NCI-H2171 treated with DMSO at 0.1 percent for 48 hours (cell line): ENCODE measurements at places on chromosomes 16 and 17.

DNA sequence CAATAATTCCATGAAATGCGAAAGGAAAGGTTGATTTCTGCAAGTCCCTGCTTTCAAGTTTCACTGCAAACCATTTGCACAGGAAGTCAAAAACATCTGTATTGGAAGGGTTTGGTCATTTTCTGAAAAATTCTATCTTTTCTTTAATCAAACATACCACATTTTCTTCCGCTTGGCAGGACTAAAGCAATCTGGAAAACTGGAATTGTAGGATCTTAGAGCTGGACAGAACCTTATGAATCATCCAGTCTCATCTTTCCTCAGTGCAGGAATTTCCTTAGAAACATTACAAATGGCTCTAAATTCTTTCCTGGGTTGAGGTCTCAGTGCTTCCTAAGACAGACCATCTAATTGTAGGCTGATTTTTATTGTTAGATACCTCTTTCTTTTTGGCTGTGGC, 111.5 kb upstream of the ELAC2 start:
- no peak for DNase-seq

GRCh38 chr16:75361936-75362335, 71.4 kb downstream of the CFDP1 start:
- DNase-seq = no peak

- peak; percentile 81 for DNase-seq
Observed at GRCh38 chr16:65117811-65118448, 3.9 kb downstream of the CDH11 start.

DNA sequence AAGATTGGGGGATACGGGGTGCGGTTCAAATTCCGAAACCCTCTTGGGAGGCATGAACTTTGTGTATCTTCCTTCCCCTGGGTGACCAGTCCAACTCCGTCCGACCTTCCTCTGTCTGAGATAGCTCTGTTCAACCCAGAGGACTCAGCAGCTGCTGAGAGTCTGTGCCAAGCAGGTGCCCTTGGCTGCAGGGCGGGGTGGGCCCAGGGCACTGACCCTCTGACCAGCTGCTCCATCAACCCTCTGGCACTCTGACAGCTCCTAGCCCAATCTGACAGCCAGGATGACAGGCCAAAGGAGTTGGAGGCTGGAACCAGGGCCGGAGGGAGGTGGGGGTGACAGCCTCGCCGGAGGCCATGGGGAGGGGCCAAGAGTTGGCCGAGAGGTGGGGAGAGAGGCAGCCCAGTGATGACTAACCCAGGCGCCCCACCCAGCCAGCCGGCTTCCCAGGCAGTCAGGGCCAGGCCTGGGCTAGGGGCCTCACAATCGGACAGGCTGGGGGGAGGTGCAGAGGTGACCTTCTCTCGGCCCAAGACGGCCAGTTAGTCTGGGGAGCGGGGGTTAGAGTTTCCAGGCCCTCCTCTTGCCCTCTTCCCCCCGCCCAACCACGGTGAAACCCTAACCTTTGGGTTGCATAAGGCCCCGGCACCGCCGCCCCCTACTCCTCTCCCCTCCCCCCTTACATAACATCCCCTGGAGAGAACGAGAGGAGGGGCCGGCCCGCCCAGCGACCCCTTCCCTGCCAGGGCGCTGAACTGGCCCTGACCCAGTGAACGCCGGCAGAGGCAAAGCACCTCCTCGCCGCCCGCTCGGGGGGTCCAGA, 5.0 kb upstream of the TLCD2 start:
- no peak for DNase-seq

DNA sequence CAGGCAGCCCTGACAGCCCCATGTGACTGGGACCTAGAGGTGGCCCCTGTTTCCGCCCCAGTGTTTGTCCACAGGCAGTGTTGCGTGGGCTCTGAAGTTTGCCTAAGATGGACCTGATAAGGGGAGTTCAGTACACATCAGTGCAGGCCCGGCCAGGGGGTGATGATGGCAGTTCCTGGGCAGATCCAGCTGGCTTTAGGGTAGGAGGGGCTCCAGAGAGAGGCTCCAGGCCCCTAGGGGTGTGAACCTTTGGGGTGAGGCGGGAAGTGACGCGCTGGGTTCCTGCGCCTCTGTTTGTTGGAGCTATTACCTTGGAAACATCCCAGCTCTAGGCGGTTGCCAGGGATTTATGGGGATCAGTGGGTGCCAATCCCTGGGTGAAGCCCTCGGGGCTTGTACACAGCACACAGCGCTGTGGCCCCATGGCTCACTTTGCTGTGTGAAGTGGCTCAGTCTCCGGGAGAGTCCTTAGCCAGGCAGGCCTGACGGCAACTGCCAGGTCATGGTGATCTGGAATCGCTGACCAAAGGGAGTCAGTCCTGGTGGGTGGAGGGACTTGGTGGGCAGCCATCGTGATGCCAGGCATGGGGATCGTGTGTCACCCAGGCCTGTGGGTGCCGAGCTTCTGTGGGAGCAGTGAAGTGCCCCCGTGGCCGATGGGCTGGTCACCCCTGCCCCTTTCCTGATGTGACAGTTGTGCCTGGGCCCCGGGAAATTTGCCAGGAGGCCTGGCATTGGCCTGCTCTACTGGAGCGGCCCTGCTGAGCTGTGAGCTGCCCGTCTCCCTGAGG, 146.1 kb downstream of the SEC14L1 start:
- no peak for DNase-seq

GRCh38 chr17:2087597-2088211, 32.8 kb downstream of the HIC1 start:
- DNase-seq = no peak

- no peak for DNase-seq
Observed at GRCh38 chr17:2708585-2709182, 2.9 kb downstream of the CLUH start.

DNA sequence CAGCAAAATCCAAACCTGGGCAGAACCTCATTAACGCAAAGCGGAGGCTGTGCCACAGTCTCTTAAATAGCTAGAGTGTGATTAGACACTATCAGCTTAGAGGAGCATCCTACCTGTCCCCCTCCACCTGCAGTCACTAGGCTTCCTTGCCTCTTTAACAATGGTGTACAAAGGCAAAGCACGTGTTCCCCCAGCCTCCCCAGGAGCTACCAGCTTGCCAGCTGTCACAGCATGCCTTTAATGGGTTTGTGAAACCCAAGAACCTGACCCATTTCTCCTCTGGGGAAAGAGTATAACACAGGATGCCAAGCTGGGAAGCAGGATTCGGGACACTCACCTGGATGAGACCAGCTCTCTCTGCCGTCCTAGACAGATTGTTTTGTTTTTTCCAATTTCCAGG, 37.2 kb upstream of the TBX2 start:
- DNase-seq = peak; percentile 95

- DNase-seq = no peak
Observed at GRCh38 chr16:2296661-2297505, 29.0 kb upstream of the RNPS1 start.

GRCh38 chr17:48993951-48994350, 3.2 kb upstream of the IGF2BP1 start:
- no peak for DNase-seq

DNA sequence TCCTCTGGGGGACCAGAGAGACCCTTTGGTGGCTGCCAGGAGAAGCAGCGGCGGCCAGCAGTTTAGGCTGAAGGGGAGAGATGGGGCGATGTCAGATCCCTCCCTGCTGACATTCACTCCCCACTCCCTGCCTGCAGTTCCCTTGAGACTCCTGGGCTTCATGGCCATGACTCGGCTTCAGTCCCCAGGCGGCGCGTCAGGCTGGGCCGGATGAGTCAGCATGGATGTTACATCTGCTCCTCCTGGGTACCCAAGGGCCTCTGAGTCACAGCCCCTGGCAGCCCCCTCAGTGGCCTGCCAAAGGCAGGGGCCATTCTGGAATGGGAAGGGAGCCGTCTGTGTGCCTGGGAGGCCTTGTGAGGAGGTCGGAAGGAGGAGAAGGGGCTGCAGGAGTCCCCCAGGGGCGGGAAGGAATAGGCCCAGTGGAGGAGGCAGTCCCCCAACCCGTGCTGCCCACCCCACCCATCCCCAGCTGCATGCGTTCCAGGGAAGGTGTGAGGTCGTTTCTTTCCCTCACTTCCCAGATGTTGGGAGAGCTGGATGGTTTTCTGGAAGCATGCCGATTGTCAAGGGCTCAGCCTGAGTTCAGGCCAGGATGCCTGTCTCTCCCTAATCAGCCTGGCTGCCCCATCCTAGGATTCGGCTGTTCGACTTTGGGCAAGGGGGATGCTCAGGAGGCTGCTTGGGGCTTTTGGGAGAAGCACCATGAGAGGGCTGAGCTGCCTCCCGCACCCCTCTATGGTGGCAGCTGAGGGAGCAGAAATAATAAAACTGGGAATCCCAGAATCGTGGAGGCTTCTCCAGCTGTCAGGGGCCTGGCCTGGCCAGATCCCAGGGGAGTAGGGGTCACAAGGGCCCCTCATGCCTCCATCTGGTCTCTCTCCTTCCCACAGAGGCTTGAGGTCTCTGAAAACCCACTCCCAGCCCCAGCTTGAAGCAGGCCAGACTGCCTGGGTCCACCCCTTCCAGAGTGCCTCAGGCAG, 9.7 kb downstream of the RHBDL3 start:
- DNase-seq = peak; percentile 92

DNA sequence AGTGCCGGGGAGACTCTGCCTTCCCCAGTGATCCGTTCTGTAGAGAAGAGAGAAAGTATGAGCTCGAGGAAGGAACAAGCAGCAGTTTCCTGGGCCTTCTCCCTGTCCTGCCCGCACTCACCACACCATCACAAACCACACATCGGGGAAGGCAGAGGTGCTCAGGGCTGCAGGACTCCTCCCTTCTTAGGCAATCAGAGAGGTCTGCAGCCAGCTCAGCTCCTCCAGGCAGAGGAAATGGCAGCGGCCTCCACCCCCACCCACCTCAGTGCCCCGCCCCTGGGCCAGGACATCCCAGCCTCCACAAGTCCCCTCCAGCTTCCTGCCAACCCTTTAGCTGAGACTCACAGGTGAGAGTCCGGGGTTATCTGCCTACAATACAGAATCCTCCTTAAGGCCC, 2.0 kb downstream of the ZNF319 start:
- DNase-seq = no peak

- peak; percentile 79 for DNase-seq
Observed at GRCh38 chr17:37527249-37527851, 37.7 kb downstream of the DUSP14 start.

- DNase-seq = no peak
Observed at GRCh38 chr16:66382171-66382965, 15.9 kb downstream of the CDH5 start.

GRCh38 chr16:71629278-71630016, 3.5 kb downstream of the MARVELD3 start:
- peak; percentile 91 for DNase-seq

- DNase-seq = no peak
Observed at GRCh38 chr17:4969047-4969550, 1.5 kb upstream of the SPAG7 start.

GRCh38 chr16:28014851-28015250, 48.7 kb downstream of the GSG1L start:
- DNase-seq = no peak

DNA sequence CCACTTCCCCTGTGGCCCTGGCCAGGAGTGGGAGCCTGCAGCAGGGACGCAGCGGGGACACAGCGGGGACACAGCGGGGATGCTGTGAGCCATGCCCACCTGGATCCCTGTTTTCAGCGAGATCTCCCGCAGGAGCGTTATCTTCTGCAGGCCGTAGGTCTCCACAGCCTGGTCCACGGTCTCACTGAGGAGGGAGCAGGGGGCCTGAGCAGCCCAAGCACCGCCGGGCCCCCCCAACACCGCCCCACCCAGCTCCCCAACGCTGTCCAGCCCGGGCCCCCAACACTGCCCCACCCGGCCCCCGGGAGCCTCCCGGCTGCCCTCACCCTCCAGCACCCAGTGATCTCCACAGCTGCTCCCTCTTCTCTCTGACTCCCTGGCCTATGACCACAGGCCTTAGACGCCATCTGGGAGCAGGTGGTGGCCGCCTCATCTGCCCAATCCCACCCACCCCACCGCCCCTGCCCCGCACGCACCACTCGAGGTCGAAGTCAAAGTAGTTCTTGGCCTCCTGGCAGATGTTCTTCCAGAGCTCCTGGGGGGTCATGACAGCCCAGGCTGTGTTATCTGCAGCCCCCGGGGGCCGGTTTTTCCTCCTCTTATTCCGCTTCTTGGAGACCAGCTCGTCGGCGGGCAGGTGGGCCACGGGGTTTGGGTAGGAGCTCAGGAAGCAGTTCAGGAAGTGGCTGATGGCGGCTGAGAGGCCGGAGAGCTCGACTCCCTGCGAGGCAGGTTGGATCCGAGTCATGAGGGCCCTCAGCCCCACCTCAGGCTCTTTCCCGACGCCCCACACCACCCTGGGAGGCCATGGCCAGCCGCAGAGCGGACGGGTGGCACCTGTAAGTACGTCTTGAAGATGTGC, 17.0 kb downstream of the CLUH start:
- DNase-seq = no peak

DNA sequence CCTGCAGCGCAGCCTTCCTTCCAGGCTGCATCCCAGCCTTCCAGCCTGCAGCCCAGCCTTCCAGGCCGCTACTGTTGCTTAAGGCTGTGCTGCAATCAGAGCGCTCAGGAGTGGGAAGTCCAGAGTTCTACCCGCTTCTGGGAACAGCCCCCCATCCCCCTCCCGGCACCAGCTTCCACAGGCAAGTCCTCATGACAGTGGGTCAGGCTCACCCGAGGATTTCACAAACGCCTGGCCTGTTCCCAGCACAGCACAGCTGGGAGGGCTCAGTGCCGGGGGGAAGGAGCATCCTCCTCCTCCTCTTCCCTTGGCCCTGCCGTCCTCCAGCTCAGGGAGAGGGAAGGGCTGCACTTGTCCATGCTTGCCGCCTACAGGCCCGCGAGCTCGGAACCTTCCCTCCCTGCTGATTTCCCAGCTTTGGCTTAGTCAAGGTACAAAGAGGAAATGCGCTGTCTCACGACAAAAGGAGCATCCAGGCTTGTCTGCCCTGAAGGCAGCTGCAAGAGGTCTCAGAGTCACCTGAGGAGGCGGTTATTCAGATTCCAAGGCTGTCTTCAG, 8.3 kb downstream of the SOCS3 start:
- DNase-seq = no peak

DNA sequence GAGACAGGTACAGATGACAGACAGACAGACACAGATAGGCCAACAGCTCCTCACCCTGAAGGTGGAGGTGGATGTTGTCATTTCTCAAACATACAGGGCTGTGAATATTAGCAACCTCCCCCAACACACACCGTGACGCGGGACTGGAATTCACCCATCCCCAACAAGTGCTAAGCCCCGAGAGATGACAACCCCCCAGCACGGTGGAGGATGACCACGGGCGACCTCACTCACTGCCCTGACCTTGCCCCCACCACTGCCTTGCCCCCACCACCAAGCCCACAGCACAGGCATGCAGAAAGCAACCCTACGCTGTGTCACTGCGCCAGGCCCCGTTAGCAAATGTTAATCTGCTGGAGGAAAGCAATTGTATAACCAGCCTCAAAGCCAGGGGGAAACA, 4.9 kb upstream of the KRT17 start:
- DNase-seq = no peak

GRCh38 chr16:78415013-78415412, 315.6 kb downstream of the WWOX start:
- no peak for DNase-seq
